ENCODE measurements at places on chromosomes 11 and 22.
A peak's percentile ranks its signal among the peaks of the same experiment; 100 is the strongest.

GRCh38 chr11:83241291-83241946 lies 44.7 kb downstream of the CCDC90B start:
- peak; percentile 0 for DNase-seq

DNA sequence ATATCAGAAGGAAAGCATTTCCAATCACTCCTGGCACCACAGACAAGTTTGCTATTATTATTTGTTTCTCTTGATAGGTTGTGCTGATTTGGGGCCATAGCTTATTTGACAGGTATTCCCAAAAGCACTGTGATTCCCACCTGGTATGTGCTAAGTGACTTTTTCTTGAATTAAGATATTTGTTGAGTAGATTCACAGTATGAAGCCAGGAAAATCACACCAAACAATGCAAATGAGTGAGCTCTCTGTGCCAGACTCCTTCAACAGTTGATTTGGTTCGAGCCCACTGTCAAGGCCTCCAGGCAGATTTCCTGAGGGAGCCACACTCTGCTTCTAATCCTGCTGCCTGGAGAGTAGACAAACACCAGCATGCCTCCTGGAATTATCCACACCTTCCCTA lies 253.0 kb upstream of the POU2AF2 start:
- DNase-seq, result no peak

DNA sequence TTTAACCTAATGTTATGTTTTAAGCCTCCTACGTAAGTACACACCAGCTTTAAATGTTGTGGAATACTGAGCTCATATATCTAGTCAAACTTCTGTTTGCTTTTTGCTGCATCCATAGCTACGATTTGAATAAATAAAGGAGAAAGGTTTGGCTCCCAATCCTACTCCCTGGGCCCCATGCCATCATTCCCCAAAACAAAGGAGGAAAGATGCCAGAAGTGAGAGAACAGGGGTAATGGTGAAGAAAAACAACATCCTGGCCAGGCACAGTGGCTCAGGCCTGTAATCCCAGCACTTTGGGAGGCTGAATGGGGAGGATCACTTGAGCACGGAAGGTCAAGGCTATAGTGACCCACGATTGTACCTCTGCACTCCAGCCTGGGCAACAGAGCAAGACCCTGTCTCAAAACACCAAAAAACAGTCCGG lies 26.5 kb downstream of the SCGB1A1 start:
- no peak for DNase-seq

GRCh38 chr11:66262191-66262590 lies 6.2 kb upstream of the RAB1B start:
- no peak for DNase-seq

DNA sequence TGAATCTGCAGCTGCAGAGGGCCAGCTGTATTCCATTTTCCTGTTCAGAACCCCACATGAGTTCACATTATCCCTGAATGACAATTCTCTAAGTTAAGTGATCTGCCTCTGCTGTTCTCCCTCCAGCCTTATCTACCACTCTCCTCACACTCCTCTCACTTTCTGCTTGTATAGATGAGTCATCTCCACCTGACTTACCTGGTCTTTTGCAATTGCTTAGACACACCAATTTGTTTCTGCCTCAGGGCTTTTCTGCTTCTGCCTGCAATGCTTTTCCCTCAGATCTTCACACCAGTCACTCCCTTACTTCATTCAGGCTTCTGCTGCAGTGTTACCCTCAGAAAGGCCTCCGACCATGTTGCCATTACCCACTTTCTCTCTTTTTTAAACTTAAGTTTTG lies 118.1 kb downstream of the ATM start:
- no peak for DNase-seq

GRCh38 chr11:19079643-19080440 lies 19.3 kb upstream of the MRGPRX2 start:
- no peak for DNase-seq

DNA sequence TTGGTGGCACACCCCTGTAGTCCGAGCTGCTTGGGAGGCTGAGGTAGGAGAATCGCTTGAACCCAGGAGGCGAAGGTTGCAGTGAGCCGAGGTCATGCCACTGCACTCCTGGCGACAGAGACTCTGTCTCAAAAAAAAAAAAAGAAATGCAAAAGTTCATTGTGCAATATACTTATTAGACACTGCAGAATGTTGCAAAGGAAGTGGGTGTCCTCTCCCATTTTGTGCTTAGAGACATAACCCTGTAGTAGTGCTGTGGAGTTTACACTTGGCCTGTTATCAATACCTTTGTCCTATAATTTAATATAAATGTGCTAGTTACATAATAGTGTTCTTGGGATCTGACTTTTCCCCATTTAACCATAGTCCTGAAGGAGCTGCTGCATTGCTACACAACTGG lies 9.4 kb downstream of the BCL2L13 start:
- no peak for DNase-seq
